ENCODE measurements at places on chromosomes 6 and 20.

- DNase-seq: no peak
Observed at GRCh38 chr20:8360035-8360434, 228.0 kb downstream of the PLCB1 start.

DNA sequence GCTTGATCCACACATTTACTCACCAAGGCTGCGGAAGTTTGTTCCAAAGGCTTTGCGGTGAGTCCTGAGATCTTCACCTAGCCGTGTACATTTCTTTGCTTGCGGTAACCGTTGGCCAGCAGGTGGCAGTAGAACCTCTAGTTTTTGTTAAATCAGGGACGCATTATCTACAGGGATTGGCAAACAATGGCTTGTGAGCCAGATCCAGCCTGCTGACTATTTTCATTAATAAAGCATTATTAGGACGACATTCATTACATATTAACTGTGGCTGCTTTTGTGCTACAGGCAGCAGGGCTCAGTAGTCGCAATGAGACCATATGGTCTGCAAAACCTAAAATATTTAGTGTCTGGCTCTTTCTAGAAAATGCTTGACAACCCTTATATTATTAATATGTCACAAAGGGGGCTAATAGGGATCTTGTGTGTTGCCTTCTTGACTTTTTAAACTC, 174.1 kb downstream of the DOK5 start:
- peak; percentile 30 for DNase-seq

DNA sequence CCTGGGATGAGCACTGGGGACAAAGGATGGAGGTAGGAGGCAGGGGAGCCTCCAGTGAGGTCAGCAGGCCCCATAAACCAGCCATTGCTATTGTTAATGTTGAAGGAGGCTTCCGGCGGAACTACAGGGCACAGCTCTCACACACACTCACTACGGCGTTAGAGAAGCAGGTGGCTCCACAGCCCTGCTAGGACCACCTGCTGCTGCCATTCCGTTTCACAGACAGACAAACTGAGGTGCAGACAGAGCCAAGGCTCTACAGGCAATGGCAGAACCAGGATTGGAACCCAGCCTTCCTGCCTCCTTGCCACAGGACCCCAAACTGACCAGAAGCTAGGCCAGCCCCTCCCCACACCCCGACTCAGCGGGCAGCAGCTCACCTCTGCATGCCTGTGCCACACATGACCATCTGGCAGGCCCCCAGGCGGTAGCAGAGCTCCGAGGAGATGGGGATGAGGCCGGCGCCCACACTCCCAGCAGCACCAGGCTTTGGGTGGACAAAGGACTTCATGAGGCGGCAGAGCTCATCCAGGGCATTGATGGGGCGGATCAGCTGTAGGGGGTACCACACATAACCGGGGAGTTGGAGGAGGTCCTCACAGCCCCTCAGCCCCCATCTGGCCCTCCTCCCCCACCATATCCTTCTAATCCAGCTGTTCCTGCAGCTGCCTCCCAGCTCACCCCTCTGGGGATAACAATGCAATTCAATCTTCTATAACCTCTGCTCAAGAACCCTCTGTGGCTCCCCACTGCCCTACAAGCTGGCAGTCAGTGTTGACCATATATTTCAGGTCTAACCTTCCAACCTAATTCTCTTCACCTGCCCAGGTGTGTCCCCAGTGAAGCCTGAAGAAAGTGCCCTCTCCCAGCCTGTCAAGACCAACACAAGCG, 198.5 kb downstream of the PREX1 start:
- no peak for DNase-seq

DNA sequence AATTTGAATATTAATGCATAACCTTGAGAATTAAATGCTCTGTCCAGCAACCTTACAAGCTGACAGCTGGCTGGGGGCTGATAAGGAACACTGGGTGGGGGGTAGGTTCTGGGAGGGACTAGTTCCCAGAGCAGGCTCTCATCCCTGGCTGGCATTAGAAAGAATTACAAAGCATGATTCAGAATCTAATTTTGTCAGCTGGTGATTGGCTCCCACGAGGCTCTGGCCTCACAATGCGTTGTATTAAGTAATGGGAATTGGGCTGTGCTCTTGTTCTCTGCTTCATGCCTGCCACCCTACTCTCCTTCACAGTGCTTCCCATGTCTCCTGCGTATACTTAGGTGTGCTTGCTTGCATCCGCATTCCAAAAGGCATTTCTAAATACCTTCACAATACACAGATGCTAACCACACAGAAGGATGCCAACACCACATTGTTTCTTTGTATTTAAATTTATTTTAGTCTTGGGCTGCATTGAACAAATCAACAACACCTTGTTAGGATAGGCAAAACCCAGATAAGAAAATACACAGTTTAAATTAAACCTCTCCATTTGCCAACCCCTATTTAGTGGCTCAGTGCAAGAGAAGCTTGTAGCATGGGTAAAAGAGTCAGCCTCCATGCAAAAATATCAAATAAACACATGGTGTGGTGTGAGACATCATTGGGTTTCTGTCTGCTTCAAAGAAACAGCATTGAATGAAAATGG, 434.5 kb upstream of the JAG1 start:
- no peak for DNase-seq

GRCh38 chr6:163956571-163957407, 542.3 kb downstream of the QKI start:
- peak; percentile 8 for DNase-seq

DNA sequence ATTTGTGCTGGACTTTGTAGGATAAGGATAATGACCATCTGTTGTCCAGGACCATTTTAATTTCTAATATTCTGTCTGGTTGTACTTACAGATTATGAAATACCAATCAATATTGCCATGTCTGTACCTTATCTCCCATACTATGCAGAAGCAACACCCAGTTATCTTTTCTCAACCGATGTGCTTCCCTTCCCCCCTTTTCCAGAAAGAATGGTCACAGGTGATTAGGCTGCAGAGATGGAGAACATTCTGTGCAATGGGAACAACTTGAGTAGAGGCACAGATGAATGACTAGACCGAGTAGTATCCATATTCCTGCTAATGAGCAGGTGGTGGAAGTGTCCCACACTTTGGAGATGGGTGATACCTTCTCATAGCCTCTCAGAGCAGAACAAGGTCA, 10.5 kb downstream of the RALY start:
- DNase-seq: no peak

DNA sequence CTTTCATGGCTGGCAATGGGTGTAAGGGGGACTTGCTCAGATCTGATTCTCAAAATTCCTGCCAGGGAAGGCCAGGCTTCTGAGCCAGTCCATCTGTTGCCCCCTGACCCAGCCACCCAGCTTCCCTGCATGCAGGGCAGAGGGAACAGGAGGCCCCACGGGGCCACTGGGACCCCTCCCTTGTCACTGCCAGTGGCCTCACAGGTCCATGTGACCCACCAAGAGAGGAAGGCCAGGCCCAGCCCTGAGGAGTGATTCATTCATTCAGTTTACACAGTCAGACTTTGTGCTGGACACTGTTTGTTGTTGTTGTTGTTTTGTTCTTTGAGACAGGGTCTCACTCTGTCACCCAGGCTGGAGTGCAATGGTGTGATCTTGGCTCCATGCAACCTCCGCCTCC, 39.5 kb downstream of the UBE2V1 start:
- no peak for DNase-seq

GRCh38 chr6:141562186-141562811, 570.4 kb upstream of the GJE1 start:
- DNase-seq: no peak

DNA sequence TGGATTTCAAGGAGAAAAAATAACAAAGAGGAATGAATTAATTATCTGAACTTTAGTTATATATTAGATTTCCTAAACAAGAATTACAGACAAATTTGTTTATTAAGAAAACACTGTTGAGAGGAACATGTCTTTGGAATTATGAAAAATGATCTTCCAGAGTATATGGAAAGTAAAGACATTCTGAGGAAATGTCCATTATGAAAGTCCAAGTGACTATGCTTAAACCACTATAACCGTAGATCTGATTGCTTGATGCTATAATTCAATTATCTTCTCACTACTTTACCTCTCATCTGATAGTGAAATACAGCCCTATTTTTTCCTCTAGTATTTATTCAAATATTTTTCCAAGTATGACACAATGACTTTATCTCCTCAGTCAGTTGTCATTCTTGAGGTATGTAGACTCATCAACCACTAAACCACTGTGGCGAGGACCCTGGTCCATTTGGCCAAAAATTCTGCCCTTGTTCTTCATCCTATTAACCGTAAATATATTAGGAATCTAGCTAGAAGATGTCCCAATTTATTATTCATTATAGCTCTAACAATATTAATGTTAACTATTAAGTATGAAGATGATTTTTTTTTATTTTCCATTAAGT, 37.3 kb upstream of the AHI1 start:
- no peak for DNase-seq

DNA sequence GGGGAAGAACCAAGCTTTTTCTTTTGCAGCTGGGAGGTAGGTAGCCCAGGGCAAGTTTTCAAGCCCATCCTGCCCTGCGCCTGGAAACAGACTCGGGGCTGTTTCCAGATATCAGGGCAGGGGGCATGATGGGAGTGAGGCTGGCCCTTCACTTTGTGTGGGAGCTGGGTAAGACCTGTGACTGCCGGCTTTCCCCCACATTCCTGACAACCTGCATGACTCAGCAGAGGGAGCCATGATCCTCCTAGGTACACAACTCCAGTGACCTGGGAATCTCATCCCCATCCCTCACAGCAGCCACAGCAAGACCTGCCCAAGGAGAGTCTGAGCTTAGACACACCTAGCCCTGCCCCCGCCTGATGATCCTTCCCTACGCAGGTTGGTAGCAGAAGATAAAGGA, 280.8 kb downstream of the SOX4 start:
- DNase-seq: no peak

DNA sequence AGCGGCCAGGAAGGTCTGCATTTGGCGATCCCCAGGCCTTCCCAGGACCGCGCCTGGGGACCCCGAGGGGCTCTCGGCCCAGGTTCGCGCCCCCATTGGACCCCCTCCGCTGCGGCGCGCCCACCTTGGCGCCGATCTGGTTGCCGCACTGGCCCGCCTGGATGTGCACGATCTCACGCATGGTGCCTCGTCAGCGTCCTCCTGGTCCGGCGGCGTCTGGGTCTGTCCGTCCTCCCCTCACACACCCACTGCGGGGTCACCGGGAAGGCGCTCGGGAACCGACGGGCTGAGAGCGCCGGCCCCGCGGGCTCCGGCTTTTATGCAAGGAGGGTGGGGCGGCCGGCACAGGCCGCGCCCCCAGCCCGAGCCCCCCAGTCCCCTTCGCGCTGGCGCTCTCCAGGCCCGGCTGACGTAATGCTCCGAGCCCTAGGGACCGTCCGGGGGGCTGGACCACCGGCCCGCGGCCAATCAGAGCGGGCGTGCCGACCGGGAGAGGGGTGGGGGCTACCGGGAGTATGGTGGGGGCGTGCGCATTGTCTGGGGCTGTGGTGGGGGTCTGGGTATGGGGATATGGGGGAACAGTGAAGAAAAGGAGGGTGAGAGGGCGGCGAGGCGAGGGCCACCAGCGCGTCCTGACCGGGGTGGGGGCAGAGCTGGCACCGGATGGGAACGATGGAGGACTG, at the start of gene TUBB2B:
TSS of gene TUBB2B (minus strand) at position 291 of the 683 bp plus-strand sequence. CDS start at position 181, 110 bp downstream.
- DNase-seq: no peak

DNA sequence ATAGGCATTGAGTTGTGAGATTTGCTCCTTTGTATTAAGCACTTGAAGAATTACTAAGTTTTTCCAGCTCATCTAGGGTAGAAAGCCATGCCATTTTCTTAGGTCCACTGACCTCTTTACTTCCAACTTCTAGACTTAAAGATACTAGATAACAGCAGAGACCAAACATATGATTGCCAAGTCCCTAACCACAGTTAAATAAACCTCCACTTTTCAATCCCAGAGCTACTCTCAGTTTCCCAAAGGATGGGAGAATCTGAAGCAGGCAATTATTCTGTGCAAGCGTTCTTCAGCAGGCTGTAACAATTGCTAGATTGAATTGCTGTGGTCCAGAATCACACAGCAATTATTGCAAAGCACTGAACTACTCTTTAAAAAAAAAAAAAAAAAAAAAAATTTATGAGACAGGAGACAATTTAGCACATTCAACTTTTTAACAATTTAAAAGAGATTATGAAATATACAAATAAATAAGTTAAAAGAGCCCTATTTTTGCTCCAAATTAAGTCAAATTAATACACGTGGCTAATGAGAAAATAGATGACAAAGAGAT, 104.0 kb upstream of the PRSS16 start:
- no peak for DNase-seq
